ENCODE measurements at places on chromosomes 5 and 9. TPM values are rescaled to one million over a fixed set of nuclear protein-coding genes. Genes with fewer than 3 reads are reported as not detected.

Gene PHF19
- 12.6 TPM for polyA plus RNA-seq

Gene DYNC2I2
- 1.5 TPM for polyA plus RNA-seq

DNA sequence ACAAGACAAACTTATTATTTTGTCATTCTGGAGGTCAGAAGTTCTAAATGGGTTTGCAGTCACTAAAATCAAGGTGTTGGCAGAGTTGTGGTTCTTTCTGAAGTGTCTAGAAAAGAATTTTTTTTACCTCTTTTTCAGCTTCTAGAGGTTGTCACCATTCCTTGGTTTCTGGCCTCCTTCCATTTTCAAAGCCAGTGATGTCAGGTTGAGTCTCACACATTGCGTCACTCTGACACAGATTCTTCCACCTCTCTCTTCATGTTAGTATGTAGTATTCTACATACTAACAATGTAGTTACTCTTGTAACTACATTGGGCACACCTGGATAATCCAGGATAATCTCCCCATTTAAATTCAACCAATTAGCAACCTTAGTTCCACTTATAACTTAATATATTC lies 290.3 kb downstream of the RFX3 start:
- H3K27ac ChIP-seq: no peak overlapping the region
- peaks cover 3% of the 10 kb centered on the region for H3K4me1 ChIP-seq
- no peak overlapping the region for H3K4me3 ChIP-seq
- no peaks in the 10 kb centered on the region for H3K27me3 ChIP-seq
- no peaks in the 10 kb centered on the region for H3K36me3 ChIP-seq
- DNase-seq: no peak

DNA sequence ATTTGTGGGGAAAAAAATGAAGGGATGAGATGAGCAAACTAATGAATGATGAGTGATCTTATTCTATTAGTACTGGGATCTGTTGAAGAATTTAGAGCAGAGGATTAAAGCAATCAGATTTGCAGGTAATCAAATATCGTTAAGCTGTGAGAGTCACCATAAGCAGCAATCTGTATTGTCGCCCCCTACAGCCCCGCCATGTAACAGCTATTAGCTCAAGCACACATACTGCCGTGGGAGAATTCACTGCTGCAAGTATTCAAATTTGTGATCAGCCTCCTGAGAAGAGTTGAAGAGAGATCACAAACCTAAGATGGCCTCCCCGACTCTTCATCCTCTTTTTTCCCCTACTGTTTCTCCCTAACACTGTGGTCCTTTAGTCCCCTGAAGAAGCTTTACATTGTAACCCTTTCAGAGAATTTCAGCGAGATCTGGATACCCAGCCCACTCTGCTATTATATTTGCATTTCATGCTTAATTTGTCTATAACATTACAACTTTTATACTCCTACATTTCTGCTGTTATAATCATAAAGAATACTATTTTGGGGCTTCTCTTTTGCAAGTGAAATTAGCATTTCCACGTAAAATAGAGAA lies 28.5 kb upstream of the PHF24 start:
- no peaks in the 10 kb centered on the region for H3K4me1 ChIP-seq
- no peak overlapping the region for H3K4me3 ChIP-seq
- H3K27ac ChIP-seq: no peak overlapping the region

DNA sequence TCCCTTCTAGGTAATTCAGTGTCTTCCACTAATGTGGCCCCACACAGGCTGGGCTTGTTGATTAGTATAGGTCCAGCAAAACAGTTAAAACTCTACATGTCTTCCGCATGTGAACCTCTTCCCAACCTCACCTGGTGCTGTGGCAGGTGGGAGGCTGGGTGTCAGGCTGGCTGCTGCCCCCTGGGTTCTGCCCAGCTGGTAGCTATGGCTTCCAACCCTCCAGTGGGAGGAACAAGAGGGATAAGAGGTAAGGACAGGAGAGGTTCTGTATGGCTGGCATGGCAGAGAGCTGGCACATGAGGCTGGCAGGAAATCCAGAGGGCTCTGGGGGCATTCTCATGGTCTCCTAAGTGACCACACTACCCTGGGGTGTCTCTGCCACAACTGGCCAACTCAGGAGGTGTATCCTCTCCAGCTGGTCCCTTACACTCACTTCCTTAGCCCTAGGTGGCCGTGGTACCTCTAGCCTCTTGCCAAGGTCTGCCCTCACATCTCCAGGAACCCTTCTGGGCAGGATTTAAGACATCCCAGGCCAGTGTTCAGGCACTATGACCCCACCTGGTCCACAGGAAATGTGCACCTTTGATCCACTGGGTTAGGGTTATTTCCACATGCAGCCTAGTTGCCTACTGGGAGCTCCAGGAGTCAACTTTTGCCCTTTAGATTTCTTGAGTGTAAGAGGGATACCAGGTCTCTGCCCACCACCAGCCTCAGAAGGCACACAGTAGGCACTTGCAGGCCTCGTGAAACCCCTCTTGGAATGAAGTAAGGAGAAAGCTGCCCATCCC lies 41.7 kb downstream of the AHRR start:
- H3K27ac ChIP-seq: no peak overlapping the region
- H3K36me3 ChIP-seq: no peaks in the 10 kb centered on the region
- H3K27me3 ChIP-seq: no peaks in the 10 kb centered on the region
- DNase-seq: peak; percentile 2
- H3K4me3 ChIP-seq: no peak overlapping the region
- peaks cover 29% of the 10 kb centered on the region for H3K4me1 ChIP-seq

- H3K4me1 ChIP-seq: peaks cover 23% of the 10 kb centered on the region
- peaks cover 13% of the 10 kb centered on the region for H3K27me3 ChIP-seq
- H3K27ac ChIP-seq: no peak within 1 kb of the TSS
These were observed at the start of gene PIP5K1B for GRCh38 chr9:68704814-68705530. Gene PIP5K1B, plus strand, starts transcription at chr9:68705240. Its CDS starts 117,375 bp downstream, at chr9:68822615.

- no peaks in the 10 kb centered on the region for H3K4me1 ChIP-seq
- DNase-seq: no peak
- no peak overlapping the region for H3K27ac ChIP-seq
These were observed 892.9 kb downstream of the NR2F1-AS1 start for GRCh38 chr5:92687821-92688722.
